ENCODE measurements at places on chromosomes 4 and X.
A peak's percentile ranks its signal among the peaks of the same experiment; 100 is the strongest.

DNA sequence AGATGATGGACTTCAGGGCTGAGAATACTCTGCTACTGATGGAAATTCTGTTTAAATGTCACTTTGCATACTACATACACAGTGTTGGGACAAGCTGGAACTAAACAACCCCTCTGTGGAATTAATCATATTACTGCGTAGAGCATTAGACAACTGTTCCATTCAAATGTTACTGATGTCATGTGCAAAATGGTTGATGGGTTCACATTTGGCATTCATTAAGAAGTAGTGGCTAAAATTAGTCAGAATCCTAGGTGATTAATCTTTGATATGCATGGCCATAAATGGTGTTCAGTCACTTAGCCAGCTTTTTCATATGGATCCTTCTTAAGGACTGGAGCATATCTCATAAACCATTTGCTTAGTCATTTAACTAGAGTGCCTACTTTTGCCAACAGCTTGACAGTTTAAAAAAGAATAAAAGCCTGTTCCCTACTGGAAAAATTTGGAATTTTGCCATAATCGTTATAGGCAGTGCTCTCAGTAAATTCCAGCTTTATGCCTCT, 105.2 kb downstream of the RNF150 start:
- no peak for DNase-seq

GRCh38 chr4:118173956-118174725, 139.9 kb downstream of the NDST3 start:
- no peak for DNase-seq

- DNase-seq, result no peak
These were observed 10.3 kb downstream of the SPRY1 start for GRCh38 chr4:123406872-123407271.

DNA sequence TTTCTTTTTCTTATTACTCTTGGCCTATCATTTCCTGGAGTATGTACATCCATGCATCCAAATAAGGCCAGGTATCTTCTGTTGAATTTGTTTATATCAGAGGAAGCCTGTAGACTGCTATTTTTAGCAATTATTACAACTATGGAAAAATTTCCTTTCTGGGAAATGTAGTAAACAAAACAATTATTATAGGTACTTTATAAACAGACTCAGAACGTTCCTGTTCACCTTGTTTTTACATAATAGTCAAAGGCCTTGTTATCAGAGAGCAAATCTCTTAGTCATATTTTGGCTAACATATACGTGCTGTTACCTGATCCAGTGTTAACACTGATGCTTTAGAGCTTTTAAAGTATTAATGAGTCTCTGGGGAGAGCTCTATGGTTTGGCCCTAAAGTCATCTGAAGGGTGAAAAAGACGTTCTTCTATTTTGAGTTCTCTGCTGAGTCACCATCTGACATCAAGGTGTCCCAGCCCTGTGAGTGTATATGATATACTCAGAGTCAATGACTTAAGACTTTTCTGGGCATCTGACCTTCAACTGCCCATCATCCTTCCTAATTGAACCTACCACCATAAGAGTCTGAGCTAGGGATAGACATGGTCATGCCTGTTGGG, 7.3 kb downstream of the SPARCL1 start:
- peak; percentile 76 for DNase-seq

DNA sequence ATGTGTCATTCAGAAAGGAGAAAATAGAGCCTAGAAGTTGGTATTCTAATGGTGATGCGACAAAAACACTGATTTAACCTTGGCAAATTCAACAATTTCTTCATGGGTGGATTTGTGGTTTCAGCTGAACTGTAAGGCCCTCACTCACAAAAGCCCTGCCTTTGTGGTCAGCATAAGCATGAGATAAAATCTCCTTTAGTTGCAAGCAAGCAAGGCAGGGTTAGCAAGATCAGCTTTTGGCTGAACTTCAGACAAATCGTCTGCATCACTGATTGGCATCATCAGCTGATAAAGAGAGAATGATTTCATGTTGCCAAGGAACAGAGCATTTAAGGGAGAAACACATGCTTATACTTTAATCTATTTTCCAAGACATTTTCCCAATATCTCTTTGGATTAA, 2582.2 kb downstream of the PCDH7 start:
- DNase-seq, result no peak

DNA sequence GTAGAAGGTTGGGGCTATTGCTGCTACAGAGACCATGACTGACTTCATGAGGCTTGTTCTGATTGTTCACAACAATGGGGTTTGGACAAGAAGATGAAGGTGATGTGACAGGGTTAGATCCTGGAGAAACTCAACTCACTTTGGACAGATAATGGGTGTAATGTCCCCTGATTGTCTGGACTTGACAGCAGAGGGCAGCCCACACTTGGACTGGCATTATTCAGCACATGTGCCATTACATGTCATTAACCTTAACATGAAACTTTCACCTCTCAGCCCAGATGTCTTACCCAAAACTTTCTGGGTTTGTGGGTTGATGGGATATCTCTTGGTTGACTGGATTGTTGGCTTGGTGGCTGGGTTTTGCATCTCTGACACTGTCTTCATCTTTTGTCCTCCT, 101.5 kb downstream of the MXRA5 start:
- no peak for DNase-seq

DNA sequence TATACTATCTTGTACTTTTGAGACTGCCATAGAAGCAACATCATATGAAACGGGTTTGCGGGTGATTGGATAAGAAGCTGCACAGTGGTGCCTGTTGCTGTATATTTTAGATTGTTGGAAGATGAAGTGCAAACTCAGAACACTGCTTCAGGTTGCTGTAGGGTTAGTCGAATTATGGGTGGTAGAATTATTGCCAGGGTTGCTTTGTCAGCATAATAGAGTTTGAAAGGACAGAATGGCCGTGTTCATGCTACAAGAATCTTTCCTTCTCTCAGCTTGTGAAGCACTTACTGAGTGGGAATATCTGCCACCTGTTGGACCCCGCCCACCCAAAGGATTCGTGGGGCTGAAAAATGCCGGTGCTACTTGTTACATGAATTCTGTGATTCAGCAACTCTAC, 115.5 kb downstream of the USP9X start:
- DNase-seq, result no peak

DNA sequence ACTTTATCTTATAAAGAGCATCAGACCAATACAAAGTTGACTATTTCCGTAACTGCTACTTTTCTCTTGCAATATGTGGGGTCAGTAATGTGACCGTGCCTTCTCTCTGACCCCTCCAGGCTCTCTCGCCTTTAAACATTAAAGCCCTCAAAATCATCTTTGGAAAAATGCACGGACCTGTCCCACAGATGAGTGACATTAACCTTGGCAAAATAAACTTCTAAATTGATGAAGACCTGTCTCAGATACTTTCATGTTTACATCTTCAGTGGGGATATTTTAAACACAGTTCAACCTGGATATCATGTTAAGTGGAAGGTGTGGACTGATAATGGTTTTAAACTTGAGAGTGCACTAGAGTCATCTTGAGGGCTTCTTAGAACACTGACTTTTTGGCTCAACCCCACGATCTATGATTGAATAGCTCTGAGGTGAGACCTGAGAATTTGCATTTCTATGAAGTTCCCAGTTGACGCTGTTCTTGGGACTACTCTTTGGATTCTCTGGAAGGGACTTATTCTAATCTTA, 26.7 kb upstream of the CXCL3 start:
- no peak for DNase-seq

DNA sequence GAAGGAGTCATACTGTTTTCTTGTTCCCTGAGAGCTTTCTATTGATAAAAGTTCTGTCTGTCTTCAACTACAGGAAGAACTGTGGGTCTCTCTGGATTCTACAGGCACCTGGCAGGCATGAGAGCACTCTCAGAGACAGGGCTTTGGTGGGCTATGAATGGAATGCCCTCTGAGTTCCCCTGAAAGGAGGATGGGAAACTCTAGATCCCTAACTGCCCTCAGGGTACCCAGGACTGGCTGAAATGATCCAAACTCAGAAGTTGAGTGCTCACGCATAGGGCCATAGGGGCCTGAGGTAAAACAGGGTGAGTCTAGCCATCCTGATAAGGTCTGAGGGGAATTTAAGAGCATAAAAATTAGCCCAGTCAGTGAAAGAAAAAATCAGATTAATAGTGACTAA, 59.0 kb upstream of the SCRG1 start:
- no peak for DNase-seq

GRCh38 chr4:113141901-113142346, 92.5 kb downstream of the ANK2 start:
- peak; percentile 94 for DNase-seq

DNA sequence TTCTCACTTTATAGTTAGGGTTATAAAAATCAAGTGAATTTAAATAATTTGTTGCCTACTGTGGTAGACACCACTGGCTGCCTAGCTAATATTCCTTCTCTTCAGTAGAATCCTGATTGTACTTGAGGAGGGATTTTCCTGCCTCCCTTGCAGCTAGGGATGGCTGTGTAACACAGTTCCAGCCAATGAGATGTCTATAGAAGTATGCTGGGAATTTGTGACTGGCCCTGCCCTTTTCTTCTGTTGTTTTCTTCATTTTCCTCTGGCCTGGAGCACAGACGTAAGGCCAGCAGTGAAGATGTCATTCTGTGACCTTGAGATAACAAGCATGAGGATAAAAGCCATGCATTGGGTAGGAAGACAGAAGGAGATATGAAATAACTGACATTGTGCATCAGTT, 145.1 kb downstream of the MGST2 start:
- DNase-seq, result no peak

DNA sequence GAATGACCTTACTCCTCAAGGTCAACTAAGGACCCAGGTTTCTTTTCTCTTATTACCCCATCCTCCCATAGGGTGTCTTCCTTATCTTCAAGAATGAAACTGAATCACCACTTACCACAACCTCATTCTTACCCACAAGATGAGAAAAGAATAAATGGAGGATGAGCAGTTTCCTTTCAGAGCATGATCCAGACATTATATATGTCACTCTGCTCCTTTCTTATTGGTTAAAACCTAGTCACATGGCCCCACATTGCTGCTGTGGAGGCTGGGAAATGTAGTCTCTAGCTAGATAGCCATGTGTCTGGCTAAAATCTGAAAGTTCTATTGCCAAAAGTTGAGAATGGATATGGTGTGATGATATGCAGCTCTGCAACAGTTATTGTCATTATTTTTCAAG, 62.4 kb upstream of the RAI2 start:
- DNase-seq, result peak; percentile 51

DNA sequence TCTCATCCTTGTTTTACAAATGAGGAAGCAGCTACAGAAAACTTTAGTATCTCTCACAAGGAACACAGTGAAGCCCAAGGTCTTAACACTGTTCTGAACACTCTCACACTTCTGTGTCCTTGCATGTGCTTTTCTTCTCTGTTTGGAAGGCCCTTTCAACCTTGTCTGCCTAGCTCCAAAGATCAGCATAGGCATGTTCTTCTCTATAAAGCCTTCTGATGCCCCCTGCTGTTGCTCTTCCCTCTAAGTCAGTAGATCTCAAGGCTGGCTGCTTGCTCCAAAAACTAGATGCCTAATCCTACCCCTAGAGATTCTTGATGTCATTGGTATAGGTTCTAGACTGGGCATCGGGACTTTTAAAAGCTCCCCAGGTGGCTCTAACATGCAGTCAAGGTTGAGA, 5.9 kb downstream of the APOO start:
- DNase-seq, result peak; percentile 71

GRCh38 chr4:169210504-169211118, 60.1 kb downstream of the SH3RF1 start:
- DNase-seq, result peak; percentile 51

DNA sequence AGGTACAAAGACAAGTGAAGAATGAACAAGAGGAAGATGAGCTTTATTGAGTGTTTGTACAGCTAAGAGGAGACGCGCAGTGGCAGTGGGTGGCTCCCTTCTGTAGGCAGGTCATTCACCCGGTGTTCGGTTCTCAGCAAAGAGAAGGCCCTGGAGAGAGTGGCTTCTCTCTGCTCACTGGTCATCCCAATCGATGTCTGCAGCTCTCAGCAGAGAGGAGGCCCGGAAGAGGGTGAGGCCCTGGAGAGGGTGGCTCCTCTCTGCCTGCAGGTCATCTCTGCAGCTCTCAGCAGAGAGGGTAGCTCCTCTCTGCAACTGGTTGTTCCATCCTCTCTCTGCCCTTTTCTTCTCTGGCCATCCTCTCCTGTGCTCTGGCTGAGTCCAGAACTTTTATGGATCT, 126.5 kb downstream of the UGT8 start:
- DNase-seq, result no peak

DNA sequence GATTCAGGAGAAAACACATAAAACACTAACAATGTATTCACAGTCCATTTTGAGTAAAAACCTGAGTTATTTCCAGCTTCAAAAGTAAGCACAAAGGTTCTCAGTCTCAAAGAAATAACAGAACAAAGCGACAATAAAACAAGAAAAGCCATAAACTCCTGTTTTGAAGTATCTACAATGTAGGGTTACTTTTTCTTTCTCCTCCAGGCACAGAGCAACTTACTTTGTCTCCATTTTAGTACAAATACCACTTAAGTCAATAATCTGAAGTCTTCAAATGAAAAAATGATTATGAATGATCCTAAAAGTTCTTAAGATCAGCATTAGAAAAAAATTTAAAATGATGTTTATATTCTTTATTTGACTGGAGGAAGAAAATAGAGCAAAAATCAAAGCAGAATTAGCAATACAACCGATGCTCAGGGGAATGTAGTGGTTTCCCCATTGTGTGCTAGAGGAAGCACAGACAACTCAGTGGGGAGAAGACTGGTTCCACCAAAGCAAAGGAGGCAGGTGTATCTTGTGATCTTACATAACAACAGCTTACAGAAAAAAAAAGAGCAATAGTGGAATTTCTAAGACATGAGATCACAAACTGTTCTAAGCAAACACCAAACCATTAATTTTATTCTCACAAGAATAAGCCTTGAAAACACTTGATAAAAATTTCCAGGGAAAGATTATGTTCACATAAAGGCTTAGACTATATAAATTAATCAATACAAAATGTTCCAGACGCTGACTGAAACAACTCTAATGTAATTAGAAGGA, 35.1 kb downstream of the EPHA5 start:
- no peak for DNase-seq

- no peak for DNase-seq
These were observed 123.6 kb downstream of the STAG2 start for GRCh38 chrX:124085063-124085462.

DNA sequence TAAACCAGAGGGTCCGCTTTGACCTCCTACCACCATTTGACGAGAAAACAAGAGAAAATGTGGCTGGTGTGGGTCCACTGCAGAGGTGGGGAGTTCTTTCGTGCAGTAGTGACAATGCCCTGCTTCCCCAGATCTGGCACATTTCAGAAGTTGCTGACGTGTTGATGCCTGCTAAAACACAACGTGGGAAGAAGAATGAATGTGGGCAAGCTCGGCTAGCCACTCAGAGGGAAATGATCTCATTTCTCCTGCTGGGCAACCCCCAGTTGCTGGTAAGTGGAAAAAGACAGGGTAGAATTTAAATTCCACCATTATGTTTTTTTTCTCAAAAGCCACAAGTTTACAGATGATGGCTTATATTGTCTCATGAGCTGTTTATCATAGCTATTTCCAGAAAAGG, 77.9 kb downstream of the LUZP4 start:
- no peak for DNase-seq
